ENCODE measurements at places on chromosomes 7 and 10.
A peak's percentile ranks its signal among the peaks of the same experiment; 100 is the strongest.

DNA sequence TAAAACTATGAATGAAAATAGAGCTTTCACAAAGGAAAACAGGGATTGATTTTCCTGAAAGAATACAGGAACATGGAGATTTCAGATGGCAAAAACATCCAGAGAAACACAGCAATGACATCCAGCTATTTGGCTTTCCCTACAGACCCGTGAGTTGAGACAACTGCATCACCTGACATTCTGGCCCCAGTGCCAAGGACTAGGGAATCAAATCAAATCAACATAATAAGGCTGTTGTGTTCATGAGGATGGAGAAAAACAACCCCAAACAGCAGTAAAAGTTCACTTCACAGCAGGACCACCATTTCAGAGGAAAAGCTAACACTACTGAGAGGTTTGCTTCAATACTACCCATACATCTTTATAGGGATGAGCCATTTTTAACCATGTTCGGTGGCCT lies 25.5 kb downstream of the ETV1 start:
- DNase-seq = no peak

DNA sequence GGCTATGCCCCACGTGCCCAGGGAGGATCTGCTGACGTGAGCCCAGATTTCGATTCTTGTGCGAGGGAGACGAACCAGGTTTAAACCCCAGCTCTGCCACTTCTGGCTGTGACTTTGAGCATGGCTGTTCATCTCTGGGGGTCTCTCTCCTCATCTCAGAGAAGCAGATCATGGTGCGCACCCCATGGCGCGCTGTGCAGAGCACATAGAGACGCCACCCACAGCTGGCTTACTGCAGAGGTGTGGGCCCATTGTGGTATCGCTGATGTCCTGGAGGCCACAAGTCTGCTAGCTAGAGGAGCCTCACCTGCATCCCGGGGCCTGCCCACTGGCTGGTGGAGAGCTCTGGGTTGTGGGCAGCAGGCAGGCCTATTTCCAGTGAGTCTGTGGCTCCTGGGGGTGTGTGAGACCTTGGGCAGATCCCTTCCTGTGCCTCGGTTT lies 140.5 kb downstream of the LHPP start:
- no peak for DNase-seq

- DNase-seq = no peak
These were observed 30.3 kb downstream of the BCAP29 start for GRCh38 chr7:107610323-107610722.

GRCh38 chr10:110207805-110208613 lies 604 bp downstream of the MXI1 start:
- DNase-seq = no peak

DNA sequence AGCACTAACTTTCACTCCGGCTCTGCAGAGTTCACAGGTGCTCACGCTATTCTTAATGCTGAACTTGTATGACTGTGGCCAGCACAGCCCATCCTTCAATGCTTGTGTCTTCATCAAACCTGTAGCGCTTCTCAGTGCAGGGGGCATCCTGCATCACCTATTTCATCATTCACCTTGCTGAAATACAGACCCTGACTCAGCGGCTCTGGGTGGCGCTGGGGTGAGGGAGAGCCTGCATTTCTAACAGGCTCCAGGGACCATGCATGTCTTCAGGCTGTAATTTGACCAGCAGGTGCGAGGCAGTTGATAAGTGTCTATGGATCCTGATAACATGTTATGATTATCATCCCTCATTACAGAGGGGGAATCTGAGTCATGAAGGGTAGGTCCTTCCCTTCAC lies 89.3 kb downstream of the VOPP1 start:
- no peak for DNase-seq

DNA sequence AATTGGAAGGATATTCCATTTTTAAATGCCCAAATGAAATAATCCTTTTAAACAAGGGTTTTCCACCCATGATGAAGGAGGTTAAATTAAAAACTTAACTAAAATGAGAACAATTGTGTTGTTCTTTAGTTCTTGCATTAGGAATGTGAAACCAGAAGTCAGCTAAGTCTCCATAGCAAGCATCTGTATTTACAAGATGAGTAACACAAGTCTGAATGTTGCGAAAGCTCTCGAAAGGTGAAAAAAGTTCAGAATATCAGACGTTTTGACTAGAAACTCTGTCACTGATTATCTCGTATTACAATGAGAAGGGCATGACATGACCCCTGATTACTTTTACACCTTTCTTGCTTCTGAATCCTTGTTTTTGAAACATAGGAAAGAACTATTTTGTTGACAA lies 149.6 kb downstream of the BICC1 start:
- peak; percentile 84 for DNase-seq

DNA sequence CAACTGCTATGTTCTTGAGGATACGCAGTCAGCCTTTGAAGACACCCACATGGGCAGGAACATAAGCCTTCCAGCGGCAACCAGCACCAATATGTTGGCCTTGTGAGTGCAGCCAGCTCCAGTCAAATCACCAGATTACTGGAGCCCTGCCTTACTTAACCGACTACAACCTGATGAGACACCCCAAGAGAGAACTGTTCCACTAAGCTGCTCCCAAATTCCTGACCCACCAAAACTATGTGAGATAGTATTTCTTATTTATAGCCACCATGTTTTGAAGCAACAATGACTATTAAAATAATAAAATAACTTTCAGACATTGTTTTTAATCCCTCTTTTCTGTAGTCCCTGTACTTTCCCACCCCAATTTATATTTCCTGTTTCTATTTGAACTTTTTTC lies 179.6 kb downstream of the ADK start:
- DNase-seq = no peak

DNA sequence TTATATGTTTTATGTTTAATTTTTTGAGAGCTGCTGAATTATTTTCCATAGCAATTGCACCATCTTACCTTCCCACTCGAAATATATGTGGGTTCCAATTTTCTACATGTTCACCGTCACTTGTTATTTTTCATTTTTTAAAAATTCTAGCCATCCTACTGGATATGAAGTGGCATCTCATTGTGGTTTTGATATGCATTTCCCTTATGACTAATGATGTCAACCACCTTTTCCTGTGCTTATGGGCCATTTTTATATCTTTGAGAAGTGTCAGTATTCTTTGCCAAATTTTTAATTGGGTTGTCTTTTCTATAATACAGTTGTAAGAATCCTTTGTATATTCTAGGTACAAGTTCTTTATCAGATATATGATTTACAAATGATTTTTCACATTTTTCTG lies 27.8 kb downstream of the NHLRC2 start:
- DNase-seq = no peak

DNA sequence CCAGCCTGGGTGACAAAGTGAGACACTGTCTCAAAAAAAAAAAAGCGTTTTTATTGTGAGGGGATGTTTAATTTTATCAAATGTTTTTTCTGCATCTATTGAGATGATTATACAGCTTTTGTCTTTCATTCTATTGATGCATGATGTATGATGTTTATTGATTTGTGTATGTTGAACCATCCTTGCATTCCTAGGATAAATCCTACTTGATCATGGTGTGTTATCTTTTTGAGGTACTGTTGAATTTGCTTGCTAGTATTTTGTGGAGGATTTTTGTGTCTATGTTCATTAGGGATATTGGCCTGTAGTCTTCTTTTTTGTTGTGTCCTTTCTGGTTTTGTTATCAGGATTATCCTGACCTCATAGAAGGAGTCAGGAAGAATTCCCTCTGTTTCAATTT lies 22.3 kb upstream of the PLA2G12B start:
- no peak for DNase-seq

- DNase-seq = peak; percentile 79
These were observed 26.9 kb downstream of the MYPN start for GRCh38 chr10:68135922-68136792.

GRCh38 chr10:43137717-43138020 lies 576 bp upstream of the CSGALNACT2 start:
- no peak for DNase-seq

GRCh38 chr7:133437544-133437943 lies 184.7 kb downstream of the EXOC4 start:
- DNase-seq = no peak

DNA sequence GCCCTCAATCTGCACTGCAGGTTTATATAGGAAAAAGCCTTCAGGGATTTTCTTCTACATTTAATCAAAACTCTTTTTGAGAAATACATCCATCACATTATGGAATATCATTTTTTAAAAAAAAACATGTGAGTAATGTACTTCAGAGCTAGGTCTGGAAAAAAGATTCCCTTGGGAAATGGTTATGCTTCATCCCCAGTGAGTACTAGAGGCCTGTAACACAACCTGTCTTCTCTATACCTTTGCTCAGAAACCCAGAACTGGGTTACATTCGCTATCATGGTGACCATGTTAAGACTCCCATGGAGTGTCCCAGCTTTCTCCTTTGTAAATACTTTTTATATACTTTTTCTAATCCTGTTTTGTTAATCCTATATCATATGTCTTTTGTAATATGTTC lies 186.9 kb downstream of the LRRTM3 start:
- no peak for DNase-seq

DNA sequence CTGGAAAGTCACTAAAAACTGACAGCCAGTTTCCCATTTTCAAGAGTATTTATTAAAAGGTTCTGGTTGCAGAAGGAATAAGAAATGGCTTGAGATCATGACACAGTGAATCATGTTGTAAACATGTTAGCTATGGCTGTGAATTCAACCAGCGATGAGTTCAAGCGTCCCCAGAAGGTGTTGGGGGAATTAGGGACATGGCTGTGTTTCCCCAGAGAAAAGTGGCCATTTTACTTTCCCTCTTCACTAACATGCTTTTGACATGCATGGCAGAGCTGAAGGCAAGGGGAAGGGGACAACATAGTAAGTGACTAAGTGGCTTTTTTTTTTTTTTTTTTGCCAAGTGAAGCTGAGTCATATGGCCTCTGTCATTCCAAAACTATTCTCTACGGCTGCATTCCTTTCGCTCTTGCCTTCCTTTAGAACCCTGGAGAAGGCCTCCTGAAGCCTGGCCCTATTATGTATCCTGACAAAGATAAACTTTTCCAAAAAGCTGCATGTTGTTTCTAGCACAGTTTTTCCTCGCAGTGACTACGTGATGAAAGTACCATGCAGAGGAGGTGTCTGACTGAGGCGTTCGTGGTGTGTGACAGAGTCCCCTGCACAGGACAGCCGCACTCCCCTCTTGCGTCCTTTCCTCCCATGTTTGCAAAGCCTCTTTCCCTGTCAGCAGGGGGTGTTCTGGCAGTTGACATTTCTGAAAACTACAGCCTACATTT lies 46.9 kb downstream of the EGFR start:
- peak; percentile 65 for DNase-seq

GRCh38 chr10:127148933-127149220 lies 47.5 kb downstream of the INSYN2A start:
- peak; percentile 68 for DNase-seq

DNA sequence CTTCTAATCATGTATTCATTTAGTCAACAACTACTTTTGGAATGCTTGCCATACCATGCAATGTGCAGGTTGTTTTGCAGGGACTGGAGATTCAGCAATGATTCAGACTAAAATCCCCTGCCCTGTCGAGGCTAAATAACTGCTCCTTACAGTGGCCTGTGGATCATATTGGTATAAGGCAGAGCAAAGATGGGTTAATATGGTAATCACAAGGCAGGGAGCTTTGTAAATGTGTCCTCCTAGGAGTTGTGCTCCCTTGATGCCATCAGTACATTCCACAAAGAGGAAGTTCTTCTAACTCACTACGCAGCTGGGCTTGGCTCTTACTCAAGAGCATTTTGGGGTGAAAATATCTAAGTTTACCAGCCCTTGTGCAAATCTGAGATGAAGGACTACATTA lies 614 bp upstream of the IFIT2 start:
- DNase-seq = no peak

DNA sequence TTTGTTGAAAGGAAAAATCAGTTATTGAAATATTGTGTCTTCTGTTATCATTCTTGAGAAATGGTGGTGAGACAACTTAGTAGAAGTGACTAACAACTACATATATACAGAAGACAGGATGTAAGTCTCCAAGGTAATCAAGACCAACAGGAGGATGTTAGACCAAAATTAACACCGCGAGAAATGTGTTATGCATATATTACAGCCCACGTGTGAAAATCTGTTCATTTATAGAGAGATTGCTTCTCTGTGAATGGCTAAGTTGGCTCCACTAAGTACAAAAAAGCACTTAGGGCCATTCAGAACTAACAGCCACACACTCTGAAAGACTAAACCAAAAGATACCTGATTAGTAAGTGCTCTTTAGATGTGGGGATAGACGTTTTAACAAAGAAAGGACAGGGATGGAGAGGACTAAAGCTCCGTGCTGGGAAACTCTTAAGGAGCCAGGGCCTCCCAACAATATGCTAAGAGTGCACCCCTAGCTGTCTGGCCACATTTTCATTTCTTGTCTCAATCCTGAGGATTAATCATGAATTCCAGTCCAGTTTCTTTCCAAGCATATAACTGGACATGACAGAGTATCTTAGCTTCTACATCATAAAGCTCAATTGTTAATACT lies 26.5 kb downstream of the HDAC9 start:
- no peak for DNase-seq

DNA sequence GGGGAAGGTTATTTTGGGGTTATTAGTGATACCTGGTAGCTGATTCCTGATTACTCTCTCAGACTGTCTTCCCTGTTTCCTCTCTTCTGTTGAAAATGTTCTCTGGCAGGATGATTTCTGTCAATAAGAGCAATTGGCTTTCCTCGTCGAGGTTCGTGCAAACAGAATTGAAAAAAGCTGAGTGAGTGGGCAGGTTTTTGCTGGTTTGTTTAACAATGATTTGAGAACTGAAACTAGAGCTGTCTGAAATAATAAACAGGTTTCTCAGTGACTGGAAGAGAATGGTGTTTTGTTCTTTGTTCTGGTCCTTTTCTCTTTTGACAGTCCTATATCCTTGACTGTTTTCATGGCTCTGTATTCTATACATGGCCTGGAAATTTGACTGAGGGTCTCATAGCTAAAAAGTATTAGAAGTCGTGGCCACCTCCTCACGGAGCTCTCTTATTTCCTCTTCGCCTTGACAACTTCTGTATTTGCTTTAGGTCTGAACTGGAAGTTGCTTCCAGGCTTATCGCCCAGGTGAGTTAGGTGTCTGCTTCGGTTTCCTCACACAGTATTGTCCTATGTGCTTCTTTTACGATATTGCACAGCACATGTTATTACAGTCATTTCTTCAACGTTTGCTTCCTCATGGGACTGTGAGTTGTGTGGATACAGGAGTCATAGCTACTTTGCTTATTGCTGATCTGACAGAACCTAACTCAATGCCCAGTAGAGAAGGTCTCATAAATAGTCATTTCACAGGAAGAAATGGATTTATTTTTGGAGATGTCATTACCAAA lies 403.6 kb downstream of the NRG3 start:
- DNase-seq = no peak

DNA sequence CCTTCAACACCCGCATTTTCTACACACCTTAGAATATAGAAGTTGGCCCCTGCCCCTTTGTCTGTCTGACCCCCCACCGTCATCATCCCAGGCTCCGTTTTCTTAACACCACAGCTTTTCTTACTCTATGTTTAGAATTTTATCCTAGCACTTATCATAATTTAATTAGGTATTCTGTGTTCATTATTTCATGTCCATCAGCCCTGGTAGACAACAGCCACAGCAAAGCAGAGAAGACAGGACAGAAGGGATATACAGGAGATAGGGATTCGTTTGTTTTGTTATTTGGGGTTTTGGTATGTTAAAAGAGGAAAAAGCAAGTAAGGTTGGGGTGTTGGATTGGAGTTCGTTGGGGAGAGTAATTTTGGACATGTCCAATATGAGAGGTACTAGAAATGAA lies 48.8 kb downstream of the ITGA8 start:
- DNase-seq = no peak
